Left forelimb (tissue), 1 donor: ENCODE measurements at places on chromosomes 4 and X.

DNA sequence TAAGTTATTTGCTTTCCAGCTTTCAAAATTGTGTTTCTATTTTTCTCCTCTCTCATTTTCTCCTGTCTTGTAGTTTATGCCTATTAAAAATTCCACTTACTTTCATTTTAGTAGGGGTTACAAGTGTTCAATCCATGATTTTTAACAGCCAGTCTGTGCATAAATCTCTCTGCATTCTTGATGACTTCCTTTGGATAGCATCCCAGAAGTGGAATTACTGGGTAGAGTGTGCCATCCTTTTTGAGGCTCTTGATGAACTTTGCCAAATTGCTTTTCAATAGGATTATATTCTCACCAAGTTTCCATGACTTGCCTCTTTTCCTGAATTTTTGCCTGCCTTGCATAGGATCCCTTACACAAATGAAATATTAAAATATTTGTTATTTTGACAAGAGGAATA, 58.5 kb downstream of the DIPK2B start:
- no peak for DNase-seq

GRCh38 chrX:36214924-36215323, 295.4 kb downstream of the CFAP47 start:
- no peak for DNase-seq

DNA sequence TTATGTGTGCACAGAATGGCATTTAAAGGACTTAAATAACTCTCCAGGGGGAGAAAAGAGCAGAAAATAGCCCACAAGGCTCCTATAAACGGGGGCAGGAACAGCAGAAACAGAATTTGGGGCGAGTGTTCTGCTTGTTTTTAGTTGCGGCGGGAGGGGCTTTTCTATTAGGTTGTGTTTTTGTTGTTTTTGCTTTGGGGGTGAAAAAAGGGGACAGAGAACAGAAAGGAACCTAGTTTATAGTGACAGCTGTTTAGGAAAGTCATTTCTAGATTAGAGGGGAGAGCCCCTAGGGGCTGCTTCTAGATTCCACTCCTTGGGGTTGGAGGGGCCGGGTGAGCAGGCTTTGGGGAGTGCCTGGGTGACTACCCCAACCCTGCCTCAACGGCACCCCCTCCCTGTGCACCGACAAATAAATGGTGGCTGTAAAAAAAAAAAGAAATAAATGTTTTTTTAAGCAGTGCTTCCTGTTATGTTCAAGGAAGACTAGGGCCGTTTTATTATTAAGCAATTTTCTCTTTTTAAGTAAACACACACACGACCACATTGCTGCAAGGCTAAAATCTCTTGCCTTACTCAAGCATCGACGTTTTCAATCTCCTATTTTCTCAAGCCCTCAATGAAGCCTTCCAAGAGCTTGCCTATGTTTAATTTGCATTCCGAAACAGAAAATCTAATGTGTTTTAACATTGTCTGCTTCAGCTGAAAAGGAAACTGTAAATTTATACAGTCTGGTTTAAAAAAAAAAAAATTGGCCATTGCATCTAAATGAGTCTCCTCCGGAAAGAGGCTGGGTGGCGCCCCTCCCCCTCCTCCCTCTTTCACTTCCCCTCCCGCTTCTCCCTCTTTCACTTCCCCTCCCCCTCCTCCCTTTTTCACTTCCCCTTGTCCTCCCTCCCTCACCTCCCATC, 123.3 kb upstream of the TBL1X start:
- peak; percentile 66 for DNase-seq

- DNase-seq = no peak
These were observed 215.3 kb upstream of the TTC29 start for GRCh38 chr4:147160908-147161513.

DNA sequence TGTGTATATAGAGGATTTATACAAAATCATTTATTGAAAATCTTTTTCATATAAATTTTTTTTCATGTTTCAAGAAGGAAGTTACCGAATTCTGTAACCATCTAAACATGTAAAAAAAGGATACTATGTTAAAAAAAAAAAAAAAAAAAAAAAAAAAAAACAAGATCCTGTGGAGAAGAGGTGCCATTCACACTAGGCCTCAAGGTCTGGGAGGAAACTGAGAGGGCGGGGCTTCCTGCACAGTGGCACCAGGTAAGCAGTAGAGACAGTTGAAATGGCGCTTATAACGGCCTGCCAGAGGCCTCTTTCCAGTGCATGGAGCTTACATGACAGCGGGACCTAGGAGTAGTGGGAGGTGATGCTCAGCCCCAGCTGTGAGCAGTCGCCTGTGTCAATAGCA, 17.5 kb downstream of the TRAPPC2 start:
- DNase-seq = no peak

- no peak for DNase-seq
These were observed 133.3 kb upstream of the PJA1 start for GRCh38 chrX:69298466-69299140.

- DNase-seq = no peak
These were observed 66.8 kb upstream of the SMAD1 start for GRCh38 chr4:145414841-145415240.

- DNase-seq = no peak
These were observed 269.6 kb downstream of the GBA3 start for GRCh38 chr4:22962295-22962694.

DNA sequence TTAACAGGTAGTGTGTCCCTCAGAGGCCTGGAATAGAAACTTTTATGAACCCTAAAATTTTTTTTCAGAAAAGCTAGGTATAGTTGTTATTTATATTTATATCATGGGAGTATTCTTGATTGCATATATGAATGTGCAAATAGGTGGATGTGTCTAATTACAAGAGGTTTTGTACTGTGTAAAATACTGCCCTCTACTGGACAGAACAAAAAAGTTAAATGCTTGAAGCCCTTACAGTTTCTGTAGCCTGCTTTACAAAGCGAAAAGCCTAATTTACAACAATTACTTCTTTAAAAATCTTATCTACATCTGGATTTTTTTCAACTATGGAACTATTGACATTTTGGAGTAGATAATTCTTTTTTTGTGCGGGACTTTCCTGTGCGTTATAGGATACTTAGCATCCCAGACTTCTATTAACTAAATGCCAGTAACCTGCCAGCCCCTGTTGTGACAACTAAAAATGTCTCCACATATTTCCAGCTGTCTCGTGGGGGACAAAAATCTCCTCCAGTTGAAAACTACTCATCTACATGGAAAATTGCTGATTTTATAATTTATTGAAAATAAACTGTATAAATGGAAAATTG, 35.1 kb downstream of the ENPEP start:
- DNase-seq = no peak

- peak; percentile 59 for DNase-seq
These were observed 894.8 kb upstream of the EPHA5 start for GRCh38 chr4:66564901-66565651.

- no peak for DNase-seq
These were observed 29.9 kb downstream of the RP2 start for GRCh38 chrX:46866726-46867125.

DNA sequence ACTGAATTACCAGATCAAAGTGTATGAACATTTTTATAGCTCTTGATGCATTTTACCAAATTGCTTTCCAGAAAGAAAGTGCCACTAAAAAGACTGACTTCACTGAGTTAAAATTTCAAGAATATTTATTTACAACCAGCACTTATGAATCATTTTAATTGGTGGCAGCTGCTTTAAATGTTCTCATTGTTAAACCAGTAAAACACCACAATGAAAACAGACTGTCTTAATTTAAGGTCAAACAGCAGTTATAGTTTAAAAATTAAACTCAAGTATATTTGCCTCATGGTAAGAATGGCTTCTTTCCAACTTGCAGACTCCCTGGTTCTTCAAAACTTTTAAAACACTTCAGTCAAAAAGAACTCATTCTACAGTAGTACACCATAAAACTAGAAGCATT, 36.9 kb downstream of the AMMECR1 start:
- no peak for DNase-seq

- DNase-seq = no peak
These were observed 115.4 kb upstream of the NAP1L5 start for GRCh38 chr4:88813013-88813412.

DNA sequence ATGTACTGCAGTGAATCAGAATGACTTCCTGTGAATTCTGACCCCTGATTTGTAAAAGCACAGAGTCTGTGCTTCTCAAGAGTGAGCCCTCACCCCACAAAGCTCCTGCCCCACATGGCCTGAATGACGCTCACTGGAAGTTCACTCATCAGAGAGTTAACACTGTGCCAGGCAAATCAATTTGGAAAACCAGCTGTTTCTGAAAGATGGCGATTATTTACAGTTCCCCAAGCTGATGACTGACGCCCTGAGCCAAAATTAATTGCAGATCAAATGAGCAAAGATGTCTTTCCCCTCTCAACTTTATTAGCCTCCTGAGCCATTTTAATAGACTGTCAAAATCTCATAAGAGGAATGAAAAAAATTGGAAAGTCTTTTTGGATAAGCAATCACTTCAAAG, 118.0 kb downstream of the SLC2A9 start:
- no peak for DNase-seq

DNA sequence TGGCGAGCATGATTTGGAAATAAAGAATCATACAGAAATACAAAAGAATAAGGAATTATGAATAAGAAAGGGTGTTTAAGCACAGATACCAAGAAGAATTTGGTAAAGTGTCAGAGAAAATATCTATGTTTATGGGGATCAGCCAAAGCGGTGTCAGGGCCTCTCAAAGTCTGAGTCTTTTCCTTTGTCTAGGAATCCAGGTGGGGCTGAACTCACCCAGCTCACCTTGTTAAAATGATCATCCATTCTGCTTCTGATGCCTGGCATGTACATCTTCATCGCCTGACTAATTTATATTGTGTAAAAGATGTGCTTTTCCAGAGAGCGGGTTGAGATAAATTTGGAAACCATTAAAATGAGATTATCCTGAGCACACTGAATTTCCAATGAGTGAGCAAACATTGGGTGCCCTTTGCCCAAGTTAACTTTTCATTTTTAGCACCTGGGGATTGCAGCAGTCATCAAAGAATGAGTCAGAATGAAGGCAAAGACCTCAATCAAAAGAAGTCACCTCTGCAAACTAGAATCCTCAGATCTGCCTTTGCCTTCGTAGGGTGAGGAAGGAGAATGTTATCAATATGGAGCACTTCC, 141.9 kb upstream of the ANXA3 start:
- DNase-seq = no peak

DNA sequence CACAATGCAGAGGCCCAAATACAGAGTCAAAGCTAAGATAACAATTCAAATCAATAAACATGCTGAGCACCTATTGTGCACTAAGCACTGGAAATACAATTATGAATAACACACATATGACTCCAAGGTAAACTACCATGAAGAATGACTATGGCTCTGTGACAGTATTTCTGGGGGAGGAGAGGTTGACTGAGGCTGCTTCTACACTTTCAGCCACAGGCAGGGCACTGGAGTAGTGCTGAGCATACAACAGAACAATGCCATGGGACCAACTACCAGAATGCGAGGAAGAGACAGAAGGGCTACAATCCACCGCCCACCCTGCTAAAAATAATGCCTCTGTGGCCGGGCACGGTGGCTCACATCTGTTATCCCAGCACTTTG, 13.7 kb downstream of the TEC start:
- DNase-seq = no peak

DNA sequence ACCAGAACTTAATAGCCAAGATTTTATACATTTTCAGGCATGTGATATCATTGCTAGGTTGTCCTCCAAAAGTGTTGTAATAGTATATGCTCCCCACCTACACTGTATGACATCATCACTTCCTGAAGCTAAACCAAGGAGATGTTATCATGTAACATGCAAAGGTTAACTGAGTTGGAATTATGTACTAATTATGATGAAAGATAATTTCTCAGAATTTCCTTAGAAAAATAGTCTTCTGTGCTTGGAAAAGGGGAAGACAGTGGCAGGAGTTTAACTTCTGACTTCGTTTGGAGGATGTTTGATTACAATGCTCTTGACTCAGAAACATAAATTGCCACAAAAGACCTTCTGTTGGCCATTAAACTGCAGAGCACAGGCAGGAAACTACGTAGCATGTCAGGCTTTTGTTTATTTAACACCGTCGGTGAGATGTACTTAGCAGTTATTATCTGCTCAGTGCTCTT, 83.6 kb upstream of the GUCY1A1 start:
- DNase-seq = no peak

GRCh38 chr4:183842129-183842528, 63.0 kb upstream of the STOX2 start:
- no peak for DNase-seq

DNA sequence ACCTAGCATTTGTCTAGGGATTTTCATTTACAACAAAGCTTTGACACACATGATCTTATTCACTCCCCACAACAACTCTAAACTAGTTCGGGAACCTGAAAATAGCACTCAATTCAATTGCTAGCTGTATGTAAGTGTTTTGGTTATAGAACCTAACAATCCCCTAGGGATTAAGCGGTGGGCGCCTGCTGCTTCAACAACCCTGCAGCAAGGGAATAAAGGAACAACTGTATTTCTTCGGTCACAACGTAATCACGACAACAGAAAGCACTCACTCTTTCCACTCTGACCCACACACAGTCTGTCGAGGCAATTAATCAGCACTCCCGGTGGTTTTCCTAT, 674 bp upstream of the DIAPH2 start:
- no peak for DNase-seq

GRCh38 chrX:861340-861890, 230.8 kb downstream of the SHOX start:
- DNase-seq = no peak

DNA sequence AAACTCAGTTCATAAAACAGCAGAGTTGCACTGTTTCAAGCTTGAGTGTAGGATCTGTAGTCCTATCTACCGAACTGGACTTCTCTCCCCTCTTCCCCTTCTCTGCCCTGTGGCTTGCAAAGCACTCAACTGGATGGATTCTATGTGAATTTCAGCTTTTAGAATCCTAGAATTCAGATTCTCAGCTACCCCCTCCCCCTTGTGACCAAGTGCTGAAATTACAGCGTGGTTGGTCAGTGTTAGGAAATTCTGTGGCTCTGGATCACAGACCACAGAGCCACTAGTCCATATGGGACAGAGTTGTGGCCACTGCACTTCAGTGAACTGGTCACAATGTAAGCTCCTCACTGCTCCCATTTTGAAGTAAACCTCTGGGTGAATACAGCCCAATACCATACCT, 64.6 kb upstream of the TRPC5 start:
- DNase-seq = no peak

DNA sequence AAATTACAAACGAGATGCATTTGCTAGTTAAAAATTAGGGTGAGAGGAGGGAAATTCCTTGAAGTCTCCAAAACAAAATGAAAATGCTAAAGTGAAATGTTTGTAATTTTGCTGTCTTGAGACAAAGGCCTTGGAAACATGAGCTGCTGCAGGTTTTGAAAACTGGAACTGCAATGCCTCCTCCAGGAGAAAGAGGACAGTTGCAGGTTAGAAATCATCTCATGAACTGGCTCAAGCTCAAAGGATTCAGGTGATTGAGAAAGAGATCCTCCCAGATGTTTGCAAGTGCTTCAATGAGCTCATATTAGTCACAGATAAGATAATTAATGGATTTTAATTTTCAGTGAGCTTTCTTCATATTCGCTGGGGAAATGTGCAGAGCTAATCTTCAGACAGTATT, 32.4 kb downstream of the SMPX start:
- no peak for DNase-seq

DNA sequence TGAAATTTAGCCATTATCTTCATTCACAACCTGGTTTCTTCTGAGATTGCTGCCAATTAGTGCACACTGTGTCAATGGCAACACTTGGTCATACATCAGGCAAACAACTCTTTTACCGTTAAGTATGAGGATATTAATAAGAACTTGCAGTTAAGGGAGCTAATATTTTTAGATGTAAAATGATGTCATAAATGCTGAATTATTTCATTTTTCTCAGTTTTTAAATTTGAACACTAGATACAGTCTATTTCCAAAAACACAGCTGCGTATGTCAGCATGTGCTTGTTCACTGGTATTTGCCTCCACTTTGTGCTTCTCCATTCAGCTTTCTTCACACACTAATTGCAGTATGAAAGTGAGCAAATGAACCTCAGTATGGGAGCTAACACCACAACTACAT, 1.6 kb downstream of the KLHL13 start:
- DNase-seq = no peak
